Heart right ventricle (tissue), 16 donors: ENCODE measurements at places on chromosomes 11 and 22. TPM values are rescaled to one million over a fixed set of nuclear protein-coding genes. Genes with fewer than 3 reads are reported as not detected.
A peak's percentile ranks its signal among the peaks of the same experiment; 100 is the strongest.

The DCDC1 gene
- 0.18 TPM for total RNA-seq

The GLYATL1 gene
- not detected for total RNA-seq

The PRMT3 gene
- 9.2 TPM for total RNA-seq

DNA sequence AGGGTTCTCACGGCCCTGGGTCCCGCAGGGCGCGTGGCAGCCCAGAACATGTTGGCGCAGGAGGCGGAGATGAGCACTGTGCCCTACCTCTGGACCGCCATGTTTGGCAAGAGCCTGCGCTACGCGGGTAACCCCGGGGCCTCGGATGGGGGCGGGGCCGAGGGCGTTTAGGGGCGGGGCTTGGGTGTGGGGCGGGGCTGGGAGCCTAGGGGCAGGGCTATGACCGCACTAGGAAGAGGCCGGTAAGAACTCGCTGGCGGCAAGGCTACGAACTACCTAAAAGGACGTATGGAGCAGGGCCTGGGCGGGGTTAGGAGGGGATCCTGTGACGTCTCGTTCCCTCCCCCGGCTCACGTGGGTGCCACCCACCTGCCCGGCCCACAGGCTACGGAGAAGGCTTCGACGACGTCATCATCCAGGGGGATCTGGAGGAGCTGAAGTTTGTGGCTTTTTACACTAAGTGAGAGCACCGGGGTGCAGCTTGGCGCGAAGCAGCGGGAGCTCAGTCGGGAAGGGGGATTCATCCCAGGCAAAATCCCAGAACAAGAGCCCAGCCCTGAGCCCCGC lies 2.8 kb upstream of the LZTR1 start:
- H3K36me3 ChIP-seq = no peaks in the 10 kb centered on the region
- H3K27ac ChIP-seq = no peak overlapping the region
- peaks cover 34% of the 10 kb centered on the region for H3K4me1 ChIP-seq
- no peaks in the 10 kb centered on the region for H3K27me3 ChIP-seq
- peak overlapping the region; percentile 21 for H3K4me3 ChIP-seq
- DNase-seq = peak; percentile 56

DNA sequence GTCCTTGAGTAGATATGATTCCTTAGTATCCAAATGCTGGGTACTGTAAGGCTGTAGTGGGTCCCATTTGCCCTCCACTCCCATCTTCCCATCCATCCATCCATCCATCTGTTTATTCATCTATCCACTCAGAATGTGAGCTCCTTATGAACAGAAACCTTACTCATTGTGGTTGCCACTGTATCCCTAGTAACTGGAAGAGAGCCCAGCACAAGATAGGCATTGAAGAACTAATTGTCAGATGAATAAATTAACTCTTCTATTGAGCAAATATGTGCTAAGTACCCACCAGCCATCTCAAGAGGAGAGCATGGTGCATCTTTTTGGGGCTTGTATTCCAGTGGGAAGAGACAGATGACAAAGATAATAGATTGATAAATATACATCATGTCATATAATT lies 86.4 kb upstream of the SEZ6L start:
- DNase-seq = no peak
- no peak overlapping the region for H3K4me3 ChIP-seq
- H3K36me3 ChIP-seq = no peaks in the 10 kb centered on the region
- H3K27ac ChIP-seq = no peak overlapping the region
- H3K4me1 ChIP-seq = no peaks in the 10 kb centered on the region

DNA sequence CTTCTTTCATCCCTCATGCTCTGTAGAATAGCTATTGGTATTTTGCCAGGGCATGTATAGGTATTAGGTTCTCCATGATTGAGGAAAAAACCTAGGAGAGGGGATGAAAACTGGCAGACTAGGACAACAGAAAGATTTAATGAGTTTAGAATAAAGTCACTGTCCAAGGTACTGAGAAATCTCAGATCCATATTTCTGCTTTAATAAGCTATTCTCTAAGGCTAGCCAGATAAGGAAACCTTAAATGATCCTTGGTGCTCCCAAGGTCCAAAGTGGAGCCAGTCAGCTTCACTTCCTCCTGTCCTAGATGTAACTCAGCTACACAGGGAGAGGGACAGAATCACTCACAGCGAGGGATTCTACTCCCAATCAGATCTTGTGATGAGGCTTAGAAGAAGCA lies 13.7 kb upstream of the CSNK2A3 start:
- no peaks in the 10 kb centered on the region for H3K4me1 ChIP-seq
- H3K36me3 ChIP-seq = no peaks in the 10 kb centered on the region
- DNase-seq = no peak
- no peak overlapping the region for H3K27ac ChIP-seq

DNA sequence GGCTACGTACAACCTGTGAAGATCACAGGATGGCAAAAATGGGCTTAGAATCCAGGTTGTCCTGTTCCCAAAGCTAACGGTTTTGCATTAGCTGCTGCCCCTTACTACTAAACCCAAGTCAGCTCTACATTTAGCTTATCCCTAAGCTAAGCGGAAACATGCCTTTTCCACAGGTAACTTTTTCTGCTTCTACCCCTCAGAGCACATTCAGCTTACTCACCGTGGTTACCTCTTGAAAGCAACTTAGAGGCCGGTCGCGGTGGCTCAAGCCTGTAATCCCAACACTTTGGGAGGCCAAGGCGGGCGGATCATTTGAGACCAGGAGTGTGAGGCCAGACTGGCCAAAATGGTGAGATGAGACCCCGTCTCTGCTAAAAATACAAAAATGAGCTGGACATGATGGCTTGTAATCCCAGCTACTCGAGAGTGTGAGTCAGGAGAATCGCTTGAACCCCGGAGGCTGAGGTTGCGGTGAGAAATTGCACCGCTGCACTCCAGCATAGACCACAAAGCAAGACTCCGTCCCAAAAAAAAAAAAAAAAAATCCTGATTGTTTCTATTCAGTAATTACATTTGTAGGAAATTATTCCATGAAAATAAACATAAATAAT lies 790 bp upstream of the TMEM41B start:
- peaks cover 29% of the 10 kb centered on the region for H3K4me1 ChIP-seq
- peak overlapping the region; percentile 81 for H3K4me3 ChIP-seq
- H3K27me3 ChIP-seq = no peaks in the 10 kb centered on the region
- DNase-seq = no peak
- peak overlapping the region; percentile 88 for H3K27ac ChIP-seq

- no peaks in the 10 kb centered on the region for H3K4me1 ChIP-seq
- DNase-seq = no peak
- H3K36me3 ChIP-seq = peaks cover 62% of the 10 kb centered on the region
- no peak overlapping the region for H3K27ac ChIP-seq
- H3K4me3 ChIP-seq = no peak overlapping the region
- no peaks in the 10 kb centered on the region for H3K27me3 ChIP-seq
These were observed 22.7 kb upstream of the C1QTNF4 start for GRCh38 chr11:47616726-47617416.

DNA sequence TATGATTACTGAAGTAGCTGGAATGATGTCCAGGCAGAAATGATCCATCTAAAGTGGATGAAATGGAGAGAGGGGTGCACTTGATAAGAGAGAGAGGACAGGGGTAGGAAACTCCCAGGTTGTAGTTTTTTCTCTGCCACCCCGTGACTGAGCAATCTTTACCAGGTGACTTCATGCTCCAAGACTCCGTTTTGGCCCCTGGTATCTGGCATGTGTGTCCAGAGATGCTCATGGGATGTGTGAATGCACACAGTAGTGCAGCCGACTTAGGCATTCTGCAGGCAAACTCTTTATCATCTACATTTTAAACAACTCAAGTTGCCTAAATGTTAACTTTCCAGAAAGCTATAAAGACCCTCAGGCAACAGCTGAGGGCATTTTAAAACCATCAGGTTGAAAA lies 189.3 kb upstream of the SEZ6L start:
- no peaks in the 10 kb centered on the region for H3K36me3 ChIP-seq
- H3K4me1 ChIP-seq = peaks cover 4% of the 10 kb centered on the region
- DNase-seq = no peak
- H3K4me3 ChIP-seq = no peak overlapping the region

GRCh38 chr11:6856871-6857270 lies 6.0 kb upstream of the OR10A2 start:
- no peaks in the 10 kb centered on the region for H3K27me3 ChIP-seq
- H3K36me3 ChIP-seq = no peaks in the 10 kb centered on the region
- H3K4me1 ChIP-seq = no peaks in the 10 kb centered on the region
- DNase-seq = no peak

DNA sequence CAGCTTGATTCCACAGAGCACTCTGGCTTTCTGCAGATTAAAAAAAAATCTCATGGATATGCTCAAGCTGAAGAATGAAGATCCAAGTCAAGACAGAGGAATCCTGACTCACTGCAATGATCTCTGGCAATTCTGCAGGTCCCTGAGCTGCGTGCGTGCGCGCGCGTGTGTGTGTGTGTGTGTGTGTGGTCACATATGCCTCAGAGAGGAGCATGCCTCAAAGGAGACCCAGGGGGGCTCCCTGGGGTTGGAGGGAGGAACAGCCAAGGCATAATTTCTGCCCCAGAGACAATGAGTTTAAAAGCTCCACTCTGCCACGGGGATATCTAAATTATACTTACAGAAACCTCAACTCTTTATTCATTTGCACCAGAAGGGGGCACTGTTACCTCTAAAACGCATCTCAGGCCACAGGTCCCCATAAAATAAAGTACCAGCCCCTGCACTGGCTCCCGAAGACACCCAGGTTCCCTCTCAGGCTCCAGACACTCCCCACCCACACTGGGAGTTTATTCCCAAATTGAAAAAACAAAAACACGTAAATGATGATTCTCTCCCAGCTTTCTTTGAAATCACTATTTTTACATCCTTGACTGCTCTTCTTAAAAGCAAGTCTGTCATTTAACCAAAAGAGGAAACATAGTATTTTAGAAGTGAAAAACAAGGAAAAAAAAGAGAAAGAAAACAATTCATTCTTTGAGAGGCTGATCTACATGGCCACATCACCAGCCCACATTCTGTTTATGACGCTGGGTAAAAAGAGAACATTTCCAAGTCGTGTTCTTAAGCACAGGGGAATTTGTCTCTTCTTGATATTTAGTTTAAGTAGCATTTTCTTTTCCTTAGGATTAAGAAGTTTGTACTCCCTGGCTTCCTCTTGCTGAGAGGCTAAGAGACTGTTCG lies 401.0 kb downstream of the LARGE1 start:
- DNase-seq = no peak
- H3K36me3 ChIP-seq = no peaks in the 10 kb centered on the region
- peaks cover 22% of the 10 kb centered on the region for H3K4me1 ChIP-seq
- no peak overlapping the region for H3K27ac ChIP-seq

GRCh38 chr22:37910890-37911672 lies 5.0 kb downstream of the MICALL1 start:
- H3K27me3 ChIP-seq = no peaks in the 10 kb centered on the region
- peaks cover 65% of the 10 kb centered on the region for H3K4me1 ChIP-seq
- H3K27ac ChIP-seq = no peak overlapping the region
- no peak for DNase-seq

- H3K36me3 ChIP-seq = no peaks in the 10 kb centered on the region
- no peaks in the 10 kb centered on the region for H3K27me3 ChIP-seq
- H3K4me3 ChIP-seq = no peak overlapping the region
- no peak overlapping the region for H3K27ac ChIP-seq
These were observed 775.6 kb upstream of the CCDC90B start for GRCh38 chr11:84061726-84062125.

- peak overlapping the region; percentile 93 for H3K27ac ChIP-seq
- peak overlapping the region; percentile 66 for H3K4me3 ChIP-seq
- peaks cover 41% of the 10 kb centered on the region for H3K4me1 ChIP-seq
These were observed 429 bp downstream of the VEGFB start for GRCh38 chr11:64234647-64235379.

DNA sequence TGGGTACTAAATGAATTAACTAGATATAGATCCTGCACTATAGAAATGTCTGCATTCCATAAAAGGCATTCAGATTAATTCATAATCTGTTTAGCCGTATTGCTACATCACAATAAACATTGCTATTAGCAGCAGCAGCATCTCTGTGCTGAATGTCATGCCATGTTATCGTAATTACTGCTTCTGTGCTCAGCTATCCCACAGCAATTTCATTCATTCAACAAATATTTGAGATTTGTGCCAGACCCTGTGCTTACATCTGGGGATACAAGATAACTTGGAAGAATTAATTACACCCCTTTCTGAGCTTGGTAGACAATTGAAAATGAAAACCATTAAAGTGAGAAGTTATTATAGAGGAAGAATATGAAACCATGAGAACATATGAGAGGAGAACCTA lies 185.8 kb upstream of the C11orf87 start:
- H3K4me3 ChIP-seq = no peak overlapping the region
- H3K27ac ChIP-seq = no peak overlapping the region
- DNase-seq = no peak
- no peaks in the 10 kb centered on the region for H3K4me1 ChIP-seq
- H3K27me3 ChIP-seq = no peaks in the 10 kb centered on the region

- no peaks in the 10 kb centered on the region for H3K27me3 ChIP-seq
- peak overlapping the region; percentile 84 for H3K4me3 ChIP-seq
- peaks cover 29% of the 10 kb centered on the region for H3K36me3 ChIP-seq
- H3K4me1 ChIP-seq = peaks cover 40% of the 10 kb centered on the region
These were observed 2.8 kb downstream of the MALAT1 start for GRCh38 chr11:65501472-65502273.

DNA sequence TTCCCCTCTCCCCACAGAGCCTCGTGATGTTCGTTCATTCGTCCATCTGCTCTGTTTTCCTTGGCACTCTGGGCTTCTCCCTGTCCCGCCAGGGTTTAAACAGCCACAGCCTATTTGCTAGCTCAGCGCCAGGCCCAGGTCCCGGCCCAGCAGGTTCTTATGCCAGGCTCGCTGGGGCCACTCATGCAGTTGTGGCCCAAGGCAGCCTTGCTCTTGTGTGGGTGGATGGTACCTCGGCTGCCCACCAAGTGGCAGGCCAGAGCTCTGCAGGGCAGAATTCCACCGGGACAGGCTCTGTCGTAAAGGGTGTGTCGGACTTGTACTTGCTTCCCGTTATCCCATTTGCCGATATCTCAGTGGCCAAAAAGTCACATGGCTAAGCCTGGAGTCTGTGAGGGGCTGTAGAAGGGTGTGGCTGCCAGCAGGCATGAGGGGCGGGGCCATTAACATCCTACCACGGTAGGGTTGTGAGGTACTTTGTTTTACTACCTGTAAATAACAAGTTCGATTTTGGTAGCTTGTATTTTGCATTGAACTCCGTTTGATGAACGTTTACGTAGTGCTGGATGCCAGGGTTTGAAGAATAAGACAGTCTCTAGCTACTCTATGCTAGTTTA lies 7.9 kb downstream of the FAM118A start:
- peaks cover 32% of the 10 kb centered on the region for H3K4me1 ChIP-seq
- H3K4me3 ChIP-seq = no peak overlapping the region
- DNase-seq = peak; percentile 64
- H3K36me3 ChIP-seq = peaks cover 4% of the 10 kb centered on the region

- H3K27me3 ChIP-seq = no peaks in the 10 kb centered on the region
- peaks cover 15% of the 10 kb centered on the region for H3K36me3 ChIP-seq
- no peak for DNase-seq
- H3K27ac ChIP-seq = no peak overlapping the region
These were observed 135.7 kb downstream of the ATXN10 start for GRCh38 chr22:45807156-45807915.

- H3K27ac ChIP-seq = peak within 1 kb of the TSS; percentile 91
- H3K4me3 ChIP-seq = peak within 1 kb of the TSS; percentile 66
- no peaks in the 10 kb centered on the region for H3K27me3 ChIP-seq
- no peaks in the 10 kb centered on the region for H3K36me3 ChIP-seq
These were observed at the start of gene TP53I11 for GRCh38 chr11:44950625-44951476. Gene TP53I11 (minus strand): TSS chr11:44950883. CDS start chr11:44938335, 12,548 bp downstream.
